ENCODE measurements at places on chromosomes 7 and 10. TPM values are rescaled to one million over a fixed set of nuclear protein-coding genes. Genes with fewer than 3 reads are reported as not detected.
A peak's percentile ranks its signal among the peaks of the same experiment; 100 is the strongest.

ZNF488 gene
- 0.58 TPM for total RNA-seq

- H3K4me1 ChIP-seq = peaks cover 84% of the 10 kb centered on the region
- H3K27ac ChIP-seq = peak overlapping the region; percentile 79
- H3K36me3 ChIP-seq = peaks cover 2% of the 10 kb centered on the region
- H3K4me3 ChIP-seq = no peak overlapping the region
- no peaks in the 10 kb centered on the region for H3K27me3 ChIP-seq
- DNase-seq = no peak
Observed at GRCh38 chr10:110073896-110074295, 66.1 kb downstream of the ADD3 start.

LIPM gene
- not detected for total RNA-seq

CTAGE8 gene
- 0.25 TPM for total RNA-seq

GRCh38 chr7:102832674-102833073 lies 80.1 kb upstream of the LRRC17 start:
- H3K4me3 ChIP-seq = no peak overlapping the region
- peaks cover 17% of the 10 kb centered on the region for H3K36me3 ChIP-seq
- DNase-seq = no peak
- no peaks in the 10 kb centered on the region for H3K27me3 ChIP-seq
- peaks cover 6% of the 10 kb centered on the region for H3K4me1 ChIP-seq
- no peak overlapping the region for H3K27ac ChIP-seq

- no peak for DNase-seq
- H3K27me3 ChIP-seq = no peaks in the 10 kb centered on the region
- no peak overlapping the region for H3K4me3 ChIP-seq
- H3K4me1 ChIP-seq = no peaks in the 10 kb centered on the region
- no peak overlapping the region for H3K27ac ChIP-seq
- H3K36me3 ChIP-seq = no peaks in the 10 kb centered on the region
Observed at GRCh38 chr7:124603066-124603465, 162.5 kb downstream of the GPR37 start.

- no peak overlapping the region for H3K27ac ChIP-seq
- no peaks in the 10 kb centered on the region for H3K4me1 ChIP-seq
- no peak for DNase-seq
- no peaks in the 10 kb centered on the region for H3K36me3 ChIP-seq
Observed at GRCh38 chr10:96225119-96225518, 46.2 kb downstream of the BLNK start.

DNA sequence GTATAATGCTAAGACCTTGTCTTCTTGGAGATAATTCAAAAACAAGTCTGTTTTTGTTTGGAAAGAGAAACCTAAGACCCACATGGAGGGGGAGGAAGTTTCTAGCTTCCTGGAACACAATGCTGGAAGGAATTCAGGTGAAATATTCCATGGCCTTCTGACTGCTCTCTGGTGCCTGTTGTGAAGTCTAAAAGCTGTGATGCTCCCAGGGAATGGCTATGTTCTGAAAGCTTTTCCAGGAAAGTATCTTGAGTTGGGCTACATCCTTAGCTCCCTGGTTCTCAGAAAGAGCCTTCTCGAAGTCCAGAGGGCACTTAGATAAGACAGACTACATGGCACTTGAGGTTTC lies 12.5 kb upstream of the PFKP start:
- DNase-seq = no peak
- peaks cover 12% of the 10 kb centered on the region for H3K27me3 ChIP-seq
- H3K4me3 ChIP-seq = no peak overlapping the region
- H3K27ac ChIP-seq = no peak overlapping the region

- H3K27ac ChIP-seq = no peak overlapping the region
- DNase-seq = no peak
- peaks cover 16% of the 10 kb centered on the region for H3K27me3 ChIP-seq
- no peak overlapping the region for H3K4me3 ChIP-seq
- H3K36me3 ChIP-seq = no peaks in the 10 kb centered on the region
Observed at GRCh38 chr7:154872811-154873499, 130.0 kb downstream of the PAXIP1 start.

ITGA8 gene
- not detected for total RNA-seq

OR2A5 gene
- not detected for total RNA-seq

- H3K27me3 ChIP-seq = peaks cover 6% of the 10 kb centered on the region
- H3K4me1 ChIP-seq = peaks cover 11% of the 10 kb centered on the region
- H3K27ac ChIP-seq = no peak overlapping the region
Observed at GRCh38 chr7:158958618-158959017, 102.3 kb downstream of the DYNC2I1 start.

AGAP5 gene
- 9.8 TPM for total RNA-seq

IQUB gene
- 0.09 TPM for total RNA-seq

NPC1L1 gene
- total RNA-seq = not detected

- no peak overlapping the region for H3K27ac ChIP-seq
- H3K36me3 ChIP-seq = no peaks in the 10 kb centered on the region
- H3K27me3 ChIP-seq = peaks cover 5% of the 10 kb centered on the region
- no peak for DNase-seq
- no peak overlapping the region for H3K4me3 ChIP-seq
Observed at GRCh38 chr7:142405122-142405765, 147.4 kb upstream of the PRSS58 start.

DNA sequence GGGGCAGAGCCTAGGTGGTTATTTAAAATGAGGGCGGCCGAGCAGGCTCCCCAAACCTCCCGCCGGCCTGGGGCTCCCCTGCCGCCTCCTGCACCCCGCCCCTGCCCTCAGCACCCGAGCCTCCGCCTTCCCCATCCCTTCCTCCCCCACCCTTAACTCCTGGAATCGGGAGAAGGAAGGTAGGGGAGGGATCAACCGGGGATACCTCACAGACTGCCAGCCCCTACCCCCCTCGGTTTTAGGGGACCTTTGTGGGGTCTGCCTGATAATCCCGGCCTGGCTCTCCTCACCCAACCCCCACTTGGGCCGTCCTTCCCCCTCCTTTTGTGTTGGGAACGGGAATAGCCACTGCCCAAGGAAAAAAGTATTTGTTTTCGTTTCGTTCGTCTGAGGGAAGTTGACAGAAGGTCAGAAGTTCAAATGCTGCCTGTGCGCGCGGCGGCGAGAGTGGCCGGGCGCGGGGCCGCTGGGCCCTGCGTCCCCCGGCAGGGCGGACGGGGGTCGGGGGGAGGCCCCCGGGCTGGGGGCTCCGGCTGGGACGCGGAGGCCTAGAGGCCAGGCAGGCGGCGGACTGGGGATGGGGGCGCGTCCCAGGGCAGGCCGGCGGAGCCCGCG lies 2.8 kb downstream of the SHH start:
- H3K27me3 ChIP-seq = peaks cover 70% of the 10 kb centered on the region
- H3K4me1 ChIP-seq = peaks cover 23% of the 10 kb centered on the region
- no peak overlapping the region for H3K27ac ChIP-seq
- no peak for DNase-seq

SLC39A12 gene
- not detected for total RNA-seq

RPEL1 gene
- total RNA-seq = not detected

Measured in activated CD8-positive, alpha-beta T cell treated with anti-CD3 and anti-CD28 coated beads for 36 hours (primary cell).